ENCODE measurements at places on chromosomes 3 and 15.
A peak's percentile ranks its signal among the peaks of the same experiment; 100 is the strongest.

DNA sequence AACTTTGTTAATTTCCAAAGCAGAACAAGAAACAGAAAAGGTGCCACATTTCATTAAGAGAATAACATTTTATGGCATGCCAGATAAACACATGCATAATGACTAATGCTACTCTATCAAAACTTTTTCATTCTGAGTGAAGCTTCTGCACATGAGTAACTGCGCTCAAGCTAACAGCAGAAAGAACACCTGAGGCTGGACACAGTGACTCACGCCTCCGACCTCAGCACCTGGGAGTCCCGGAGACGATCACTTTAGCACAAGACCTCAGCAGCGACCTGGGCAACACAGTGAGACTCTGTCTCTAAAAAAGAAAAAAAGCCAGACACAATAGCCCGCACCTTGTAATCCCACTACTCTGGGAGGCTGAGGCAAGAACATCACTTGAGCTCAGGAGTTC, 70.6 kb downstream of the ACAP2 start:
- no peak for DNase-seq

- DNase-seq = no peak
Measured at GRCh38 chr3:47979070-47979469, 37.1 kb downstream of the MAP4 start.

DNA sequence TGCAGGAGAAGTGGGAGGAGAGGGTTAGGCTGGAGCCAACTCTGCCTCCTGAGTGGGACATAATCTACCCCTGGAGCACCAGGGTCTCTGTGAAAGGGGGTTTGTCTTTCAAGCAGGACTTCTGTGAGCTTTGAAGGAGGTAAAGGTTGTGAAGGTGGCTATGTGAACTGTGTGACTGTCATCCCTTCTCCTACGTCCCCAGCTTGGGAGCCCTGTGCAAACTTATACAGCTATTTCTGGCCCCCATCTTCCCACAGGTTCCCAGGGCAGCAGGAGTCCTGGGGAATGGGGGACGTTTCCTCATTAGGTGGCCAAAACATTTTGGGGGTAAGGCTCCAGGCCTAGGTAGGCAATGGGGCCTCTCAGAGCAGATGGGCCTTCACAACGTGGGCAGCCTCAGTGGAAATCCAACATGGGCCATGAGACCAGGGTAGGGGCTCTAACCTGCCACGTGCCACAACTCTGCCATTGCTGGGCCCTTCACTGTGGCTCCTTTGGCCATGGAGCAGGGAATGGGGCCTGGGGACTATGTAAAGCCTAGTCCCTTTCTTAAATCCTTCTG, 3.5 kb downstream of the VIPR1 start:
- DNase-seq = no peak

DNA sequence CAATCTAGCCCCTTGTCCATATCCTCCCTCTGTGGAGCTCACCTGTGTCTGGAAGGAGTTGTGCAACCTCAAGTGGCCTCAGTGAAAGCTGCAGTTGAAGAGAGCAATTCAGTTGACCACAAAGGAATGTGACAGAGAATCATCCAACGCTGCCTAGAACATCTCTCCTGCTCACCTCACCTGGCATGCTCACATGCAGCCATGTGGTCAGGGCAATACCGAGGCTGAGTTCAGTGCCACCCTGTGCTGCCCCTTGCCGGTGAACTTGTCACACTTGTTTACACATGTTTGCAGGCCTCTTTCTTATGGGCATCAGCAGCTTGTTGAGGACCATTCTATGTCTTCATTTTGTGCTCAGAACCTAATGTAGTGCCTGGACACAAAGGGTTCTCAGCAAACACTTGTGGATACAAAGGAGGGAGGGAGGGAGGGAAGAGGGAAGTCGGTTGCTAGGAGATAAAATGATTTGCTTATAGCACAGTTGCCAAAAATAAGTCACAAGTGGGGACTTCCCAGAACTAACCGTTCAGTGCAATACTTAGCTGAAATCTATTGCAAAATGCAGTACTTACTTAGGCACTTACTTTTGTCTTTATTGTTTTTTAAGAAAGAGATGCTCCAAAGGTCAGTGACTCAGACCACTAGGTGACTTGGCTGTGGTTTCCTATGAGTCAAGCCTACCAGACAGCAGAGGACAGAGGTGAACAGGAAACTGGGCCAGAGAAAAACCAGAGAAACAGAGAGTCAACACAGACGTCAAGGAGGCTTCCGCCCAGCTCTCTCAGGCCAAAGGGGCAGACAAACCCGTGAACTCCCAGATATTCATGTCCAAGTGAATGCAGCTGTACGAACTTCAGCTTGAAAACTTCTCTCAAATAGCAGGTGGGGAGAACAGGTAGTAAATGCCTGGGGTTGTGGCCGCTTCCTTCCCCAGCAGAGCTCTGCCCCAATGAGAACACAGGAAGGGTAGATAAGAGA, 227.8 kb upstream of the CTNNB1 start:
- no peak for DNase-seq

- DNase-seq = no peak
Measured at GRCh38 chr15:69299943-69300588, 1.4 kb downstream of the PAQR5 start.

DNA sequence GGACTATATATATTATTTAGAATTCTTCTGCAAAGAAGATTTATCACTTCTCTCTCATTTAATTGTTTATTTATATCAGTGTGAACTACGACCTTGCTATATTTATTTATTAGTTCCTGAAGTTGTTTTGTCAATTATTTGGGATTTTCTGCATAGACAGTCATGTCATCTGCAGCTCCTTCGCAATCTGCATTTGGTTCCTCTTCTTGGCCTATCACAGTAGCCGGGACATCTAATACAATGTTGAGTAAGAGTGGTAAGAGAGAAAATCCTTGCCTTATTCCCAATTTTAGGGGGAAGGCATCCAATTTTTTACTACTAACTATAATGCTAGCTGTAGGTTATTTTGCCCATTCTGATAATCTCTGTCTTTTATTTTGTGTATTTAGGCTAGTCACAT, 39.4 kb downstream of the FOXL2 start:
- no peak for DNase-seq

DNA sequence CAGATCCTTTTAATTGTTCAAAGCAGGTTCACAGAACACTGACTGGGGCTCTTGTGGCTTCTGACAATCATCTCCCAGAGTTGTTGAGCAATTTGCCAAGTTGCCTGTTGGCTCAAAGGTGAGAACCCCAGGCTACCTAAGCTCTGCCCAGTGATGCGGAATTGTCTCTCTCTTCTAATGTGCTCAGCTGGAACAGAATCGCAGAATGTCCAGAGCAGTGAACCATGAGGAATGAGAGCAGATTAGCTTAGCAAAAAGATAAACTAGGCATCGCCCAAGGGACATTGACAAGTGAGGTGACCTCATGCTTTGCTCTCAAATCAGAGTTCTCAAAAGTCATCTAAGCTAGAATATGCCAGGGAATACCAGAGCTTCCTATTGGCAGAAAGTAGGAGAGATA, 148.1 kb downstream of the WDR76 start:
- DNase-seq = no peak

GRCh38 chr3:173876476-173876875, 478.9 kb downstream of the NLGN1 start:
- no peak for DNase-seq

GRCh38 chr3:136109499-136109898, 86.6 kb downstream of the MSL2 start:
- DNase-seq = no peak

DNA sequence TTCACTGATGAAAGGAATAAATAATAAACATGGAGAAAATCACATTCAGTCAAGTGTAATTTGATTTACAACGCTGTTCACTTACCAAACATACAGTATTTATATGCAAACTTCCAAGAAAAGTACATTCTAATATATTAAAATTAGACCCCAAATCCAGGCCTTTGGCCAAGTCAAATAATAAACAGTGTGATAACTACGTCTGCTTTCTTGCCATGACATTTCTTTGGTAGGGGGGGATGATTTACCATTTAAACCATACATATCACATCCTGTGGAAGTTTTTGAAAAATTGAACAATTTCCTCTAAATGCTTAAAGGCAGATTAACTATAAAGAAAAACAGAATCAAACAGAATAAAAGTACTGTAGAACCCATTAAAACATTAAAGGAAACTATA, 368.2 kb upstream of the WNT5A start:
- DNase-seq = no peak

GRCh38 chr3:9736831-9737230, 5.3 kb downstream of the BRPF1 start:
- no peak for DNase-seq

DNA sequence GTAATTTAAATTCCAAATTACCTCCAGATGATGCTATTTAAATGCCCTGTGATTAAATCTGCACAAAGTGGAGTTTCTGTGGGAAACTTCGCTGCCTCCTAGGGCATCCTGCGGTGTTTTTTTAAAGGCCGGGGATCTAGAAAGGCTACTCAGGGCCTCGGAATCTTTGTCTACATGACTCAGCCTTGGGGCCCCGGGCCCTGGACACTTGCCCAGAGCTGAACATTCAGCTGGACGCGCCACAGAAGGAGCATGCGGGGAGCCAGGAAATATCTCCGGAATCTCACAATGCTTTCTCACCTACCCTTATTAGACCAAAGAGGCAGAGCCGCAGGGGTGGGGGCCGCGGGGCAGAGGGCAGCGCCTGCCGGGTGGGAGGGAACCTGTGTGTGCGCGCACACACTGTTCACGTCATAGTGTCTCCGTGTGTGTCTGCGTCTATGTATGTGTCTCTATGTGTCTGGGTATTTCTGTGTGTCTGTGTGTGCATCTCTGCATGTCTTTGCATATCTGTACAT, 145.5 kb upstream of the TPM1 start:
- no peak for DNase-seq

DNA sequence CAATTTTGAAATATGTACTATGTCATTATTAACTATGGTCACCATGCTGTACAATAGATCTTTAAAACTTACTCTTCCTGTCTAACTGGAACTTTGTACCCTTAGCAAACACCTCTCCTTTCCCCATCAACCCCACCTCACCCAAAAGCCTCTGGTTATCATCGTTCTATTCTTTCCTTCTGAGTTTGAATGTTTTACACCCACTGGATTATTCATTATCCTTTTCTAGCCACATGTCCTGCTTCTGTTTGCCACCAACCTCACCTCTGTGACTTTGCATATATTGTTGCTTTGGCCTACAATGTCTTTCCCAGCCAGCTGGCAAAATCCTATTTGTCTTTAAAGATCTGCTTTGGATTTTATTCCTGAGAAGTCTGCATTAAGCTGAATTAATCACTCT, 102.6 kb upstream of the TSPAN3 start:
- DNase-seq = no peak

DNA sequence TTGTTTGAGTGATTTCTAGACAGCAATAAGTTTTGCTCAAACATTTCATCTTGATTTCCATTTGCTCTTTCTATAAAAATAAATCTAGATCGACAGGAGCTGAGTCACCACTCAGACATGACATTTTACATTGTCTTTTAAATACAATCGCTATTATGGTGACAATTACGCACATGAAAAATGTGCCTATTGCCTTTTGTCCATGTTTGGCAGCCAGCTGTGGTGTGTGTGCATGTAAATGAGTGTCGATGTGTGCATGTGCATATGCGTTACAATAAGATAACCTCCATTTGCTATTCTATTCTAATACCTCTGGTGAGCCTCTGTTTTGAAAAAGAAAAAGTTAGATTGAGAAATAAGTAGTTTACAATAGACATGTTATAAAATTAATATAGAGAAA, 89.7 kb upstream of the GRM7 start:
- DNase-seq = no peak

DNA sequence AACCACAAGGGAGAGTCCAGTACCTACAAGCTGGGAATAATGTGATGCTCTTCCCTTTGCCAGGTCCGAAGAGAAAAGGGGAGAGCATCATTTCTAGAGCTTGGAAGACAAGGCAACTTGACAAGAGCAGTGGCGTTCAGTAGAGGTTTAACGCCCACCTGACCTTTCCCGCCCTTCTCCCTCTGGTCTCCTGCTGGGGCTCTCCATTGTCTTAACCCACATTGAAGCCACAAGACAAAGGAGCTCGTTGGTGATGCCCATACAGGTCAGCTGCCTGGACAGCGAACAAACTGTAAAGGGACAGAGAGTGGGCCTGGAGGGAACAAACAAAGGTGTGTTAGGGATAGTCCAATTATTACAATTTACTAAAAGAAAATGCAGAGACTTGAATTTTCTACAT, 13.1 kb upstream of the DUT start:
- no peak for DNase-seq

DNA sequence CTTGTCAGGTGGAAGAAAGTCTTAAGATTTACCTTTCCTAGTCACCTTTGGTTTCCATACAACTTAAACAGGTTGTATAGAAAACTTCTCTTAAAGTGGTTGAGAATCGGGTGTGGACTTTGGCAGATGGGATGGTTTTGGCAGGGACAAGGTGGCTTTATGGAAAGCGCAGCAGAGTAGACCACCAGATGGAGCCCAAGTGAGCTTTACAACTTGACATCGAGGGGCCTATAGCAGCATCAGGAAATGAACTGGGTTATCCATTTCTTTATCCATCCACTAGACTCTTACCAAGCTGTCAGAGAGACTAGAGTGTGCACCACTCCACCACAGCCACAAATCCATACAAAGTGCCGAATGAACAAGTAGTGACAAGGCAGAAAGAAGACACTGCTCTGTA, 85.3 kb upstream of the MBNL1 start:
- DNase-seq = peak; percentile 23

GRCh38 chr3:112770032-112770626, 76.5 kb downstream of the CD200R1L start:
- no peak for DNase-seq

DNA sequence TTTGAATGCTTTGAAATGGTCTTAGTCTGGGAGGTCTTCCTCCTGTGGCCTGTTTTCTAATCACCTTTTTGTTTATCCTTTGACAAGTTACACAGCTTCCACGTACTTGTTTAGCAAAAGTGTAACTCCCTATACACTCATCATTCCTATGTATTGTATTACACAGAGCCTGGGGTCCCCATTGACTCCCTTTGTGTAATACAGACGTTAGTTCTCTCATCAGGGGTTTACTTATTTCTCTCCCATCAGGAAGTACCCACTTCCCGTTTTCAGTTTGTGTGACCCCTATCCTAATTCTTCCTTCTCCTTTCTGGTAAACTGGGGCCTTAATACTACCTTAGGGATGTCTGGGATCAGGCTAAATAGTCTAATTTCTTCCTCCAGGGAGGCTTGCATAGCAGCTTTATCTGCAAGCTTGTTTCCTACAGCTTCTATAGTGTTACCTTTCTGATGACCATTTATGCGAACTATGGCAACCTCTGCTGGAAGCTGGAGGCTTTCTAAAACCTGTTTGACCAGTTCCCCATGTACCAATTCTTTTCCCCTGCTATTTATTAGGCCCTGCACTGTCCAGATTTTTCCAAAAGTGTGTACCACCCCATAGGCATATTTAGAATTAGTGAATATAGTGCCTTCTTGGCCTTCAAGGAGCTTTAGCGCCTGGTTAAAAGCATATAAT, 22.4 kb downstream of the ARL8B start:
- no peak for DNase-seq
